Fibroblast of pulmonary artery (primary cell): ENCODE measurements at places on chromosomes 4 and X.

GRCh38 chr4:110033355-110034025 is 120.8 kb downstream of the EGF start:
- no peak for DNase-seq

- DNase-seq, result no peak
These were observed 6.7 kb downstream of the EDNRA start for GRCh38 chr4:147487616-147488015.

GRCh38 chrX:23911126-23911835 is 3.5 kb downstream of the CXorf58 start:
- DNase-seq, result no peak

DNA sequence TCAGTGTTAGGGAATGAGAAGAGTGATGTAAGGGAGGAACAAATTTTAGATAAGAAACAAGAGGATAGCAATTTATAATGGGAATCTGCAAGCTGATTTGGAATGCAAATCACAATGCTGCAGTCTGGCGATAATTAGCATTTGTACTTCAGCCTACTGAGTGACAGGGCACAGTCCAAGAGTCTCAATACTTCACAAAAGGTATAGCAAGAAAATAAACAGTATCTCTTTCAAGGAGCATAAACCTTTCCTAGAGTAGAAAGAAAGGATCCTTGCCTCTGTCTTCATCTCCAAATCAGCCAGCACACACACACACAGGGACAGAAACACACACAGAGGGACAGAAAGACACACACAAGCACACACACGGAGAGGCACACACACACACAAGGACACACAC is 1.1 kb upstream of the GPM6A start:
- no peak for DNase-seq

DNA sequence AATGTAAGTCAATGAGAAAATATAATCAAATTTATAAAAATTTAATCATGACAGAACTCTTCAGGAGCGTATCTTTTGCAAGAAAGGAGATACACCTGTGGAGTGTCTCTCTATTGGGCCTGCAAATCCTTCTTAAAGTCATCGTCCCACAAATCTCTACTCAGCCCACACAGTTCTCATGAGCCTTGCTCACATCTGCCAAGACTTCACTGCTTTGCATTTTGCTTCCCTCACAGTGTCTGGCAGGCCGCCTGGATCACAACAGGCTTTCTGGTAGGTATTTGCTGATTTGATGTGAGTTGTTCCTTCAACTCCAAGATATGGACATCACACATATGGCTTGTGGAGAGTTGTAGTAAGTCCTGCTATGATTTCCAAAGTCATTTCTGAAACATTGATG is 183.1 kb upstream of the ARX start:
- no peak for DNase-seq

DNA sequence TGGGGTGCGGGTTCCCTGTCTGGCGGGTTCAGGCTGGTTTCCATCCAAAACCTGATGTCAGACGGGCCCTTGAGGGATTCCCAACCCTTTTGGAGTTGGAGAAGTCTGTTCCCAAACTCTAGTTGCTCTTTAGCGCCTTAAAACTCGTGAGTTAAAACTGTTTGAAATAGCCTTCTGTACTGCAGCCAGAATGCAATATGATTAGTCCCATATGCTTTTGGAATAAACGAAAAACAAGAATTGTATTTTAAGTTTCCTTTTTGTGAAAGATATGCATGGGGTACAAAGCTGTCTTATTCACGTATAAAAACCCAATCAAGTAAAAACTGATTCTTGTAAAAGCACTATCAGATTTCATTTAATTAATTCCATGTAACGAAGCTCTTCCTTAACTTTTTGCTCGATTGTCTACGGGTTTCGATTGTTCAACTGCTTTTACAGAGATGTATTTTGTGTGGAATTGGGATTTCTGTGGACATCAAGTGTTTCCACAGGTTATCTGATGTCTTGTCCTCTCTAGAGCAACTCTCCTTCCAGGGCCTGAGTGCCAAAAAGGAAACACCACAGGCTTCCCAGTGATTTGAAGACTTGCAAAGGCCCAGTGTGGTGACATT is 49.5 kb downstream of the CLDN34 start:
- DNase-seq, result no peak

- DNase-seq, result peak; percentile 36
These were observed 4.2 kb upstream of the CCNA2 start for GRCh38 chr4:121827853-121828252.

DNA sequence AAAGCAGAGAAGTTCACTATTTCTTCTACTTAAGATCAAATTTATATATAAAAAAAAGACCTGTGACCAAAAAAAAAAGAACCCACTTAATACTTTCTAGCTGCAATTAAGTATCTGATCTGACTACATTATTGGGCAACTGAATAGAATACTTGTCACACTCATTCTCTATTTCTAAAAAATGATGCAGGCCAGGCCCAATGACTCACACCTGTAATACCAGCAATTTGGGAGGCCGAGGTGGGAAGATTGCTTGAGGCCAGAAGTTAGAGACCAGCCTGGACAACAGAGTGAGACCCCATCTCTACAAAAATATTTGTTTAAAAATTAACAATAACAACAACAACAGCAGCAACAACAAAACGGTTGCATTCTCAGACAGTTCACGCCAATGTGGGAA is 108.8 kb upstream of the BMP2K start:
- DNase-seq, result no peak

- no peak for DNase-seq
These were observed 189.4 kb downstream of the QDPR start for GRCh38 chr4:17322514-17322913.

DNA sequence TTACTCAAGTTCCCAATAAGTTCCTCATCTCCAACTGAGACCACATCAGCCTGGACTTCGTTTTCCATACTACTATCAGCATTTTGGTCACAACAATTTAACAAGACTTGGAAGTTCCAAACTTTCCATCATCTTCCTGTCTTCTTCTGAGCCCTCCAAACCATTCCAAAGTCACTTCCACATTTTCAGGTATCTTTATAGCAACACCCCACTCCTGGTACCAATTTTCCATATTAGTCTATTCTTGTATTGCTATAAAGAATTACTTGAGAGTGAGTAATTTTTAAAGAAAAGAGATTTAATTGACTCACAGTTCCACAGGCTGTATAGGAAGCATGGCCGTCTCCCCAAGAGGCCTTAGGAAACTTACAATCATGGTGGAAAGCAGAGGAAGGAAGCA is 138.6 kb upstream of the GPRIN3 start:
- DNase-seq, result no peak

- DNase-seq, result no peak
These were observed 19.7 kb upstream of the PPP2R2C start for GRCh38 chr4:6492027-6492590.

DNA sequence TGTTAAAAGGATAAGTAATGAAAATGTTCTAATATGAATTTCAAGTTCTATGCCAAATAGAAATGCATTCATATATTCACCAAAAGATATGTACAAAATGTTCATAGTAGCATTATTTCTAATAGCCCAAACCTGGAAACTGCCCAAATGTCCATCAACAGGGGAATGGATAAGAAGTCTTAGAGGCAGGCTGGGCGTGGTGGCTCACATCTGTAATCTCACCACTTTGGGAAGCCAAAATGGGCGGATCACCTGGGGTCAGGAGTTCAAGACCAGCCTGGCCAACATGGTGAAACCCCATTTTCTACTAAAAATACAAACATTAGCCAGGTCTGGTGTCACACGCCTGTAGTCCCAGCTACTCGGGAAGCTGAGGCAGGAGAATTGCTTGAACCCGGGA is 2.3 kb upstream of the HPRT1 start:
- DNase-seq, result no peak

GRCh38 chr4:186104890-186105646 is 564 bp downstream of the FAM149A start:
- no peak for DNase-seq

DNA sequence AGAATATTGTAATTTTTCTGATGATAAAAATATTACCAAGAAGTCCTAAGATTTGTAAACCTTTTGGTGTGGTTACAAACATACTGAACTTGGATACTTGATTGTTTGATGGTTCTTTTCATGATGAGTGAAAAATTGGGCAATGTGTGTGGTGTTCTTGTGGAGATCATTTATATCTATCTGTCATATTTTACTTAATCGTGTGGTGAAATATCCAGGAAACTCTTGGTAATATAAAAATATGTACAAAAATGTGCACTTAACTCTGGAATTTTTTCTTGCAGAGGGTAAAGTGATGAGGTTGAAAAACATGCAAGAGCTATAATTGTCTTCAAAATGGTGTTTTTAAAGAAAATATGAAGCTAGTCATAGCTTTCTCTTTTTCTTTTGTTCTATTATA is 2.8 kb downstream of the DCUN1D4 start:
- DNase-seq, result peak; percentile 24

DNA sequence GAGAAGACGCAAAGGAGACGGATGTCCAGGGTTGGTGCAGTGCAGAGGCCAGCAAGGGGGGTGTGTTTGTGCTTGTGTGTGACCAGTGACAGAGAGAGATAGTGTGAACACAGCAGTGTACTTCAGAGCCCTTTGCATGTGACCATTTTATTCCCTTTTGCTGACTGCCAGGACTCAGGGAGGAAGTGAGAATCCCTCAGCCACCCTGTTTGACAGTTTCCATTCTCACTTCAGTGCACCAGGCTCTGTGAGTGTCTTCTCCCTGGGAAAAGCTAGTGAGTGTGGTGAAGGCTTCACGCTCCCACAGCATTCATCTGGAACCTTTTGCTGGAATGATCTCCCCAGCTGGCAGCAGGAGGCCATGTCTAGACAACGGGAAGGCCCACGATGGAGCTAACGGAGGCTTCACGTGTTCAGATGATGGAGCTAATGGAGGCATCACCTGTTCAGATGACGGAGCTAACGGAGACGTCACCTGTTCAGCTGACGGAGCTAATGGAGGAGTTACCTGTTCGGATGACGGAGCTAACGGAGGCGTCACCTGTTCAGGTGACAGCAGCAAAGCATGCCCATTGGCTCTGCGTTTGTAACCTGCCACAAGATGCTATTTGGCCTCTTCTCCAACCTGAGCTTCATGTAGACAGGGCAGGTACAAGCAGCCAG is 195.4 kb downstream of the AFAP1 start:
- no peak for DNase-seq

DNA sequence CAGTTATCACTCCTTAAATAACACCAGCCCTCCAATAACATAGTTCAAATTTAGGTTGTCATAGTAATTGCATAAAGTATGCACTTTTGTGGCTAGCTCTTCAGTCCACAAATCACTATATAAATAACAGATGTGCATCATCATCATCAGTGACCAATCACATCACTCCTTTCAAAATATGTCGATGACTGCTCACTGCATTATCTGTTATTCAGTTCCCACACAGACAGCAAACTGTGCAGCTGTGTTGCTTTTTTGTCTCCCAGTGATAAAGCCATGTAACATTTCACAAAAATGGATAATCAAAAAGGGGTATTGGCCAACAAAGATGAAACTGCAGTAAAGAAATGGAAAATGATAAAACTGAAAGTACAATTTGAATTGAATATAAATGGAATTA is 205.4 kb downstream of the DCLK2 start:
- DNase-seq, result peak; percentile 93

DNA sequence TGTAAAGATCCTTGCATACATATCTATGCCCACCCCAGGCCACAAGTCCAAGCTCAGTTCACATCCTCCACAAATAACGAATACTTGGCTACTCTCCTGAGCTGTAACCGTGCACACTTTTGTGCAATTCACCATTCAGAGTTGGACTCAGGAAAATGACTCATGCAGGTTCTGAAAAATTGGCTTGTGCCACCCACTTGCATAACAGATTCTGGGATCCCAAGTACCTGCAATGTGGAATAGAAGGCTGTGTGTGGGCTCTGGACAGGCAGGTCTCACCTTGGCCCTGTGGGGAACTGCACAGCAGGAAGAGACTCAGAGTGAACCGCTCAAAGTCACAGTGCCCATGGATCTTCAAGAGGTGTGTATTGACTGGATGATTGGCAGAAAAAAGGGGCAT is 502.7 kb downstream of the PACRGL start:
- DNase-seq, result no peak

DNA sequence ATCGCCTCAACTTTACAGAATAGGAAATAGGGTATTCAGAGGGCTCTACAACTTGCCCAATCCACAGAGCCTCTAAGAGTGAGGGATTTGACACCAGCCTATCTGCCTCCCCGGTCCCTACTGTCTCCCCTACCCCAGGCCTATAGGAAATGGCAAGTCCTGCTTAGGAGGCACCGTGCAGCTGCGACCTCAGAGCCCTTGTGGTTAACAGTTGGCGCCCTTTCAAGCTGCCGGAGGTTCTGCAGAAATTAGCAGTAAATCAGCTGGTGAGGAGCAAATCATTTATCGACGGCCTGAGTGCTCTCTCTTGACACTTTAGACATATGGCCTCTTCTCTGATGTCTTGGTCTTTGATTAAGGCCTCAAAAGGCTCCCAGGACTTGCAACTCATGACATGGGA is 96.9 kb downstream of the CLNK start:
- DNase-seq, result no peak

- DNase-seq, result no peak
These were observed 160.1 kb upstream of the LDB2 start for GRCh38 chr4:17058536-17058915.

DNA sequence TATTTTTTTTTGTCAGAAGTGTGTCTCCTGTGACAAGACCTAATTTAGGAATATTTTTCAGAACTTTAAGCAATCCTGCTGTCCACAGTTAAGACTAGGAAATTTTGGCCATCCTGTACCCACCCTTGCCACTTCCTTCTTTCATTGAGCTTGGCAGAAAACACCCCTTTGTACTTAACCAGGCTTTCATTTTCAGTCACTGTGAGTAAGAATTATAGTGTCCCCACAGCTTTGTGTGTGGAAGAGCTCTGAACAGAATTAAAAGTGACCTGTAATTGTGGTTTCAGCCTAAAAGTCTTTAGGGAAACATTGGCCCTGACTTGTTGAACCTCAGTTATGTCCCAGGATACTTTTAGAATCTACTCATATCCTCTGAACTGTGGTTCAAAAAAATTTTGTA is 153.7 kb upstream of the BMP3 start:
- DNase-seq, result no peak

- peak; percentile 26 for DNase-seq
These were observed 1216.5 kb downstream of the RAPGEF2 start for GRCh38 chr4:160319221-160319867.

DNA sequence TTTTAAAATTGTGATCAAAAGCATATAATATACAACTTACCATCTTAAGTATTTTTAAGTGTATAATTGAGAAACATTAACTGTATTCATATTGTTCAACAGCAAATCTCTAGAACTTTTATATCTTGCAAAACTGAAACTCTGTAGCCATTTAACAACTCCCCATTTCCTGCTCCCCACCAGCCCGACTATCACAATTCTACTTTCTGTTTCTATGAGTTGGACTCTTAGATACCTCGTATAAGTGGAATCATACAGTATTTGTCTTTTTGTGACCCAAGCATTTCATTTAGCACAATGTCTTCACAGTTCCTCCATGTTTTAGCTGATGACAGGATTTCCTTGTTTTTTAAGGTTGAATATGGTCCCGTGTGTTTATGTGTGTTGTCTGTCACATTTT is 106.0 kb downstream of the LRBA start:
- no peak for DNase-seq

- DNase-seq, result no peak
These were observed 21.3 kb upstream of the CTSO start for GRCh38 chr4:155974996-155975395.

DNA sequence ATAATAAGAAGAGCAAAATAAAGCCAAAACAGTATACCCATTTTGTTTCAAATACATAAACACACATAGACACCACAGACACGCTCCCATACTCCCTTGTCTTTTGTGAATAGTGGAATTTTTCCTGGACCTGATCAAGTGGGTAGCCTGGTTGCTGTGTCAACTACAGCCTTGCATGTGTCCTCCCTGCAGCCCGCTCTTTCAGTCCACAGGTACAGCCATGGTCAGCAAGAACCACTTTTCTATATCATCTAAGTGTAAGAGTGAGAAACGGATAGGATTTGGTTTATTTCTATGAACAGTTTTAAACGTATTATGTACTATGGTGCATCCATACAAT is 9.8 kb downstream of the PWWP3B start:
- DNase-seq, result peak; percentile 20
